Stimulated activated CD4-positive, alpha-beta T cell treated with anti-CD3 and anti-CD28 coated beads, Interleukin-2, amount 100 ng/mL, for 4 hours (primary cell): ENCODE measurements at places on chromosomes 6 and 20.

GRCh38 chr6:165799391-165800153 is 136.5 kb upstream of the PDE10A start:
- DNase-seq, result no peak

DNA sequence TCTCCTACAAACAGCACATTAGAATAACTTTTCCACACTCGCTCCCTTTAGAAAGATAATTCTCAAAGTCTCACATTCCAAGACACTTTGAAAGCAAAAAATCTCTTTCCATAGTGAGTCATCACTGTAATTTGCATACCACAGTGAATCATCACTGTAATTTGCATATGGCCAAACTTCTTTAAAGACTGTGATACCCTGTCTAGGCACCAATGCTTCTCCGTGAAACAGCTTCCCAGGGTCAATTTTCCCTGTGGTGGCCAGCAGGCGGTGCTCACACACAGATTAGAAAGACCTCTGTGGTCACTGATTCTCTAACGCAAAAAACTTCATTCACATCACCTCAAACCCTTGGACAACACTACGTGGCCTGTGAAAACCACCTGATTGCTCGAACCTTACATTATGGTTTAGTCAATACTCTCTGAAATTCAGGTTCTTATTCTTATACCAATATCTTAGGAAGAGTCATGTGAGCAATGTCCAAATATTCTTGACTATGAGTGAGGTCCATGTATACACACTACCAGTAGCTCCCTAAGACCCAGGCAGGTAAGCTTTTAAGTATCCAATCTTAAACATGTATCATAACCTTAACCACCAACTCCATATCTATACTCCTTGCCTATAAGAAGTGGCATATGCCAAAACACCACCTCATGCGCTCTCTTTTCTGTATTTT is 78.5 kb upstream of the PHACTR1 start:
- peak; percentile 1 for DNase-seq

- no peak for DNase-seq
Measured at GRCh38 chr6:136033416-136033815, 181.9 kb downstream of the PDE7B start.

- DNase-seq, result no peak
Measured at GRCh38 chr6:4930025-4930691, 73.7 kb downstream of the RPP40 start.

DNA sequence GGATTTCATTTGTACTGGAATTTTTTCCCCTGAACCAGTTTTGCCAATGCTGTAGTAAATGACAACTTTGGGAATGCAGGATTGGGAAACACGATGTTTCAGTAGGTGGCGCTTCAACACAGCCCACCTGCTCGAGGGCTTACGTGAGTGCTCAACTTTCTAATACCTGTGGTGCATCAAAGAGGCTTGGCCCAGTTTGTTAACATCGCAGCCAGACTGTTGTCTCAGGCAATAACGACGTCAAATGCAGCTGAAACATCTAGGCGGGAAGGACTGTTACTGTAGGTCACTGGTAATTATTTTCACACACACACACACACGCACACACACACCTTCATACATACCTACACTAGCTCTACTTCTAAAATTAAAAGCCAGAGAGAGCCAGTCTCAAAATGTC is 815.5 kb upstream of the SLC35B3 start:
- DNase-seq, result no peak

GRCh38 chr6:30643656-30644055 is 3.3 kb upstream of the C6orf136 start:
- DNase-seq, result no peak

DNA sequence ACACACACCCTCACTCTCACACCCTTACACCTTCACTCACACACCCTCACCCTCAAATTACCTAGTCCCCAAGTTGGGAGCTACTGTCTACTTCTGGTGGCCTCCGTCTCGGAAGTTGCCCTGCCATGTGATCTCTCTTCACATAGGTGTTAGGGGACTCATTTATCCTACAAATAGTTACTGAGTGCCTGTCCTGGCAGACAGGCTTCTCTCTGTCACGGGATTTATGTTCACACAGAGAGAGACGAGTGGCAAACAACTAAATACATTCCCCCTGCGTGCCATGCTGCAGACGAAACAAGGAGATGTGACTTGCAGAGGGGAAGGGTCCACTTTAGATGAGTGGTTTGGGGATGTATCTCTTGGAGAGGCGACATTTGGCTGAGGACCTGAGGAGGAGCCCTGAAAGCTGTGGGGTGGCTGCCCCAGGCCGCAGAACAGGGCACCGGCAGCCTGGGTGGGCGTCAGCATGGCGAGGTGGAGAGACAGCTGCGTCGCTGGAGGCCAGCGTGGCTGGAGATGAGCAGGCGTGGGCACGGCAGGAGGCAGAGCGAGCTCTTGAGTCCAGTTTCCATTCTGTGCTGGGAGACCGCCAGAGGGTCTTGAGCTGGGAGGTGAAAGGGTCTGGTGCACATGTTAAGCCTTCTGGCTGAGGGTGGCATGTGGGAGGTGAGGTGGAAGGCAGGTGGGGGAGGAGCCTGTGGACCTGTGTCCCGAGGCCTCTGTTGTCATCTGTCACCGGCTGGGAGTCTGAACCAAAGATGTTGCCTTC is 17.2 kb downstream of the DYNLT1 start:
- no peak for DNase-seq

DNA sequence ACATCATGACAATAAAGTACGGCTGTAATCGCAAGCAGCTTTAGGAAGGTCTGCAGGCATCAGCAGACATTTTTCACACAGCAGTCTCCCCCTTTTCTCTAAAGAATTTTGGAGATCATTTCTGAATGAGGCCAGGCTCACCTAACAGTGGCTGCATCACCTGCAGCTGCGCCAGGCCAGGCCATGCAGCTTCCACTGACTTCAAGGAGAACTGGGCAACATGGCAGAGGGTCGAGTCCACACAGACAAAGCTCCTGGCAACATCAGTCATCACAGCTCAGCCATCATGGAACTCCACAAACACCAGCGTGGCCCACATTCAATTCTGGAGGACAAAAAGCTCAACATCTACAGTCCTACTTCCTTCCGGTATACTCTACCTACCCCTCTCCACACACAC is 17.8 kb upstream of the FOXC1 start:
- DNase-seq, result no peak

- no peak for DNase-seq
Measured at GRCh38 chr6:21870076-21870730, 276.7 kb downstream of the SOX4 start.

- no peak for DNase-seq
Measured at GRCh38 chr6:90146921-90147649, 149.6 kb downstream of the BACH2 start.

DNA sequence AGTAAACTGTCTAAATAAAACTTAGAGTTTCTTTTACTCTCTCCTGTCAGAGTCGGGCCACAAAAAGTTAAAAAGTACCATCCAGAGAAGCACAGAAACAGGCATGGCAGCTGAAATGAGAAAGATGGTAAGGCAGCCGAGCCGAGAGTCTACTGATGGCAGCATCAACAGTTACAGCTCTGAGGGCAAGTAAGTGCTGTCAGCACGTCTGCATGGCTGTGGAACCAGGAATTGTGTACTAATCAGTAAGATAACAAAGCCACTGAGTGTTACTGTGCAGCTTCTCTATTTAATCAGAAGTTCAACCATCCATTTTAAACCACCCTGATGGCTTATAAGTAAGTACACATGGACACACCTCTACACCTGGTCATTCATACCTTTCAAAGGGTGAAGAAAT is 231.3 kb upstream of the KCNQ5 start:
- no peak for DNase-seq

GRCh38 chr20:4681991-4682401 is 39.7 kb upstream of the PRND start:
- no peak for DNase-seq

DNA sequence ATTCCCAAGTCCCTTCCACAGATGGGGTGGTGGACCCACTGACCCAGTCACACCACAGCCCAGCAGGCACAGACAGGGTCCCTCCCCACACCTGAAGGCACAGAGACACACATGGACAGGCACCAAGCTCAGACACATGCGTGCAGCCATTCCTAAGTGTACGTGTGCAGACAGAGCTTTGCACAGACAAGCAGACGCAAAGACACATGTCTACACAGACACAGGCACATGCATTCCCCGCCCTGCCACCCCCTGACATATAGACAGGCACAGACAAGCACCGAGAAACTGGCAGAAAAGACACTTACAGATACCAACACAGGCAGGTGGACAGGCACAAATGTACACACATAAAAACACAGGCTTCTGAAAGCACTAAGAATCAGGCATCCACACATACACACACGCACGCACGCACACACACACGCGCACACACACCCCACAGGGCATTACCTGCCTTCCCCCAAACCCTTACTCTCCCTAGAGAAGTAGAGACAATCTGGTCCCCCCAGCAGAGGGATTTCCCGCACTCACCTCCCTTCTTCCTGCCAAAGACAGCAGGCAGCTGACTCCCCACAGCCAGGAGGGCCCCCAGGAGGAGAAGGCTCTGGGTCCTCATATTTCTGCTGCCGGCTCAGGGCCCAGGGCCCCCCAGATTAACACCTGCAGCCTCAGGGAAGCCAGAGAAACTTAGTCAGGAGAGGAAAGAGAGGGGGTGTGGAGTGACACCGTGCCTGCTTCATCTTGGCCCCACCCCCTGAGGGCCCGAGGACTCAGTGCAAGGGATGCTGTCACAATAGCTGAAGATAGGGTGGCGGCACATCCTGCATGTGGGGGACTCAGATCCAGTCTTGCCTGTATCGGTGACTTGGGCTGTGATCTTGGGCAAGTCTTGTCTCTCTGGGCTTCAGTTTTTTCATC is at the start of gene WFDC5:
TSS of gene WFDC5 (minus strand) at position 710 of the 921 bp plus-strand sequence. CDS start at position 619, 91 bp downstream.
- no peak for DNase-seq

DNA sequence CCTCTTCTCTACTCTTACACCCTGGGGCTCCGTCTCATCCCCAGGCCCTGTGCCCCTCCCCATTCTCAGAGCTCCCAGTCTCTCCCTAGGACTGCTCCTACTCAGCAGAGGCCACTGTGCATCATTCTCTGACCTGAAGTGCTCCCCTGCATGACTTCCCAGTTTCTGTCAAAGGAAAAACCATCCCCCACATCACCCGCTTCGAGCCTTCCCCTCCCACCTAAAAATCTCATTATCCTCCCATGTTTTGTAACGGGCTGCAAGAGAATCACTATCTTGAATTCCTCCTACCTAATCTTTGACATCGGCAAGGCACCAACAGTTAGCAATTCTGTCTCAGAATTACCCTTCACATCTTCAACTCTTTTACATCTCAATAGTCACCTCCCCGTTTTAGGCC is 463.0 kb downstream of the PRKN start:
- DNase-seq, result no peak

DNA sequence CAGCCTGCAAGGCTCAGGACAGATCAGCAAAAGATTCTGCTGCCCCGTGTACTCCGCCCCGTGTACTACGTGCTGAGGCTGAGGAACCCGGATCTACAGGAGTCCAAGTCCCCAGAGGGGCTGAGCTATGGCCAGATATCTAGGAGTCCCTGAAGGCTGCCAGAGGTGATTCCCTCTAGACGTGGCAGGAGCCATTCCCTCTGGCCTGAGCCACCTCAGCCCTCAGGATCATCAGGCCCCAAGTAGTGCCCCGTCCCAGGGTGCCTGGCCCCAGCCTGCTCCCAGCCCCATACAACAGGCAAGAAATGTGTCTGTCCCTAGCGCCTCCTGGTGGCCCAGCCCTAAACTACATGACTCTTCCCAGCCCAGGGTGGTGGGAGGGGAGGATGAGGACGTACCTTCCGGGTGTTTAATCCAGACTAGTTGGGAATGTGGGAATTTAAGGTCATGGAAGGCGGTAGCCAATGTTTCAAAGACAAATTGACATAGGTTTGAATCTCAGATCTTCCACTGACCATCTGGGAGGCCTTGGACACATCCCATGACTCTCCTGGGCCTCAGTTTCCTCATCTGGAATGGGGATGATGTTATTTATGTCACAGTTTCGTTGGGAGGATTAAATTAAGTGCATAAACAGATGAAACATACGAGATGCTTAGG is 49.4 kb upstream of the PTPN1 start:
- DNase-seq, result peak; percentile 67

DNA sequence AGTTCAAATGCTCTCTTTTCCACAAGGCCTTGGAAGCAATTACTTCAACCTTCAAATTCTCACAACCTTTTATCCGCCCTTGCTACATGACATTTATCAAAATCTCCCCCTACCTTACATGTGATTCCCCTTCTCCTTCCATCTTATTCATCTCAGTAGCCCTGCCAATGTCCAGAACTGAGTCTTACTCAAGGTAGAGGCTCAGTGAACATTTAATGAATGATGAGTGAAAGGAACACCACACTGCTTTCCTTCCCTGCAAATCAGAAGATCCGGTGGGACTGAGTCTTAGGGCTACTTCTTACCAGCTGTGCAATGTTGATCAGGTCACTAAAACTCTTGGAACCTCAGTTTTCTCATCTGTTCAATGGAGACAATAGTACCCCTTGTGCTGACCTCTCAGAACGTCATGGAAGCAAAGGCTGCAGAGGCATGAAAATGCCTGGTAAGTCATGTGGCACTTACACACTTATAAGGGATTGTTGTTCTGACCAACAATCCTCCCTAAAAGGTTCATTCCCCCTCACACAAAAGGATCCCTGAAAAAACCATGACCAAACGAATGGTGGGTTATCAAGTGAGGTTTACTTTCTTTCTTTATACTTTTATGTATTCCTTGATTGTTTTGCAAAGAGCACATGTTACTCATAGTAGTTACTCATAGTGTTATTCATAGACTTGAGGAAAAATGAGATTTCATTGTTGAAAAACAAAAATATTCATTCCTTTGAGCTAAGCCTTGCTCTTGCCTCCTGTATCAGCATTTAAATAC is 6.5 kb downstream of the MDGA1 start:
- no peak for DNase-seq

GRCh38 chr6:37317312-37318038 is 36.3 kb upstream of the RNF8 start:
- DNase-seq, result no peak
